Cardiac fibroblast (primary cell): ENCODE measurements at places on chromosomes 3 and 15.
A peak's percentile ranks its signal among the peaks of the same experiment; 100 is the strongest.

DNA sequence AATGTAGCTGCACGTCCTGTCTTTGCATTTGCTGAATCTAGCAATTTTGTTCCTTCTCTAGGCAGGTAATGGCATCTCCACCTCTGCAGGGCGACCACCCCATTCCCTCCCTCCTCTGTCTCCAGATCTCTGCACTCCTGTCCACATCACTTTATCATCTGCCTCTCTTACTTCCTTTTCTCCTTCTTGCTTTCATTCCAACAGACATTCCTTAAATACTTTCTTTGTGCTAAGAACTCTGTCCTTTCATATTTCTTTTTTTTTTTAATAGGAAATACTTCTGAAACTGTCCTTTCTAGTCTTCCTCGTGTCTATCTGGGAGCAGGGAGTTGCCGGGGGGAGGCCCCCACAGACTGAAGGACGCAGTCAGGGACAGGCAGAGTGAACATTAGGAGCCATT is 7.2 kb downstream of the ITIH3 start:
- DNase-seq = peak; percentile 12

GRCh38 chr3:111592143-111592542 is 3.0 kb downstream of the ZBED2 start:
- no peak for DNase-seq

DNA sequence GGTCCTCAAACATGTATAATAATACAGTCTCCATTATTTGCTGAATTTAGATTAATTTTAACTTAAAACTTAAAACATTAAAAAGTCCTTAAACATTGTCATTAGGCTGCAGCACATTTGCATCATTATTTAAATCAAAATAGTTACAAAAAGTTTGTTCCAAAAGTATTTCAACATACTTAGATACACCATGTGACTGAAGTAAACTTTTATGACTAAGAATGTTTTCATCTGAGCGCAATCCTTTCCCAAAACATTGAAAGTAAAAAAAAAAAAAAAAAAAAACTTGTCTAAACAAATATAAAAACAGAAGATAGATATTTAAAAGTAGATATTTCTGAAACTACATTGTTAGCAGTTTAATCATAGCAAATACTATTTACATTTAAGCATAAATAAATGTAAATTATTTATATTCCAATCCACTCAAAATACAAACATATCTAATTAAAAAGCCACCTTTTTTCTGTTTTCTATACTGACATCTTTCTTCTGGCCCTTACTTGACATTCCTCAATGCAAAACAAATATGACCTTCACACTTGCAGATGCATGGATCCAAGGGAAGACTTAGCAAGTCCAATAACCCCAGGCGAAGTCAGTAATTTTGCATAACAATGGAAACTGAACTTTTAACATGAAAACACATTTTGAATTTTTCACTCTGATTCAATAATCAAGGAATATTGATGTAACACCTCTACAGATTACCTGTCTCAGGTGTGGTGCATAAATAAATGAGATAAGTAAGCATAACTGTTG is 10.3 kb downstream of the FAM227B start:
- peak; percentile 57 for DNase-seq

GRCh38 chr15:74318376-74319137 is 48.9 kb downstream of the CYP11A1 start:
- DNase-seq = peak; percentile 41

DNA sequence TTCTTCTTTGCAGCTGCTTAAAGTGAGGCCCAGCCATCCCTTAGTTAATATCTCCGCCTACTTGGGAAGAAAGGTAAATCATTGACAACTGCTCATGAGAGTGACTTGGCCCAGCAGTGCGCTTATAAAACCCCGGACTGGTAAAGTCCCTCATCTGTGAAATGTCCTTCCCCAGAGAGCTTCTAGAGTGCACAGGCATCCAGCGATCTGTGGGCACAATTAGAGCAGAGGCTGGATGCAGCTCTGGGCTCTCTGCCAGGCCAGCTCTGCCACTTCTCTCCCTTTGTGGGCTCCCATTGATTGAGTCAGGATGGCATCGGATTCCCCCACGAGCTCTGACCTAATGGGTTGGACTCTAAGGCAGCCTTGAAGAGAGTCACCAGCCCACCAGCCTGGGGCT is 219.0 kb upstream of the LINGO1 start:
- no peak for DNase-seq

GRCh38 chr3:124230998-124231397 is 239.1 kb upstream of the ROPN1 start:
- no peak for DNase-seq

- DNase-seq = no peak
Observed at GRCh38 chr3:49412632-49413337, 562 bp downstream of the TCTA start.

GRCh38 chr15:99076109-99076508 is 28.8 kb upstream of the SYNM start:
- no peak for DNase-seq

DNA sequence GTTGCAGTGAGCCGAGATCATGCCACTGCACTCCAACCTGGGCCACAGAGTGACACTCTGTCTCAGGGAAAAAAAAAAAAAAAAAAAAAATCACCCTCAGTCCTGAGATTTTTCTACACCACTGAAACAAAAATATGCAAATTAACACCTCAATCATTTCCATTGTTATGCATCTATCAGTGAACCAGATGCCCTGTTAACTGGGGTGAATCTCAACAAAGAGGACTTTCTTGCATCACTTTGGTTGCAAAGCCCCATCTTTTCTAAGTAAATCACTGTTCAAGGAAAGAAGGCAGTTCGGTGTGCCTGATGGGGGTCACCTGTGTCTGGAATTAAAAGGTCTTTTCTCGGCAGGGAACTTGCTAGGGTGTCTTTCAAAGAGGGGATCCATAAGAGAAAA is 421.6 kb downstream of the EPHB1 start:
- no peak for DNase-seq

- DNase-seq = peak; percentile 70
Observed at GRCh38 chr3:183576487-183577107, 21.1 kb upstream of the KLHL6 start.
